ENCODE measurements at places on chromosomes 5 and 9.

DNA sequence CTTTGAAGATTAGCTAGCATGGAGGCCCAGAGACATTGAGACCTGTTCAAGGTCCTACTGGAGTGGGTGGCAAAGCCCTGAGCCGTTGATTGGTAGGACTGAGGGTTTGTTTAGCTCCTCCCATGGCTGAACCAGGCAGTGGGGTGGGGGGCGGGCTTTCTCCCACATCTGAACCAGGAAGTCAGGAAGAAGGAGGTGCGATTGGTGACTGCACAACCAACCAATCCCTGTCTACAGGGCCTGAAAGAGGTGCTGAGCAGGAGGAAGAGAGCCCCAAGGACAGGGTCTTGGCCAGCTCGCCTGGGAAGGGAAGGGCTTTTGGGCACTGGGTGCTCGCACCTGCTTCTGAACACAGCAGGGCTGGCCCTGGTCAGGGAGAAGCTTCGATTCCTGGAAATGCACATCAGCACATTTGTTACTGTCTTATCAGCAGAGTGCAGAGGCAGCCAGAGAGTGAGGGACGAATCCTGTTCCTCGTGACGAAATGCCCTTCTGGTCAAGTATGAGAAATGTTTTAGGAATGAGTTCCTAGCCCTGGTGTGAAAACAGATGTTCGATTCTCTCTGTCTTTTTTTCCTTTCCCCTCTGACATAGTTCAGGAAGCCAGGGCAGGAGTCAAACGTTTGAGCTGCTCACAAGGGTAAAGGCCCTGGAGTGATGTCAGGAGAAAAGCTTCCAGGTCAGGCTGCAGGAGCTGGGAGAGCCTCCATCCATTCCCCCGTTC lies 294.8 kb upstream of the KLF4 start:
- no peak overlapping the region for H3K27ac ChIP-seq
- H3K4me3 ChIP-seq = no peak overlapping the region

DNA sequence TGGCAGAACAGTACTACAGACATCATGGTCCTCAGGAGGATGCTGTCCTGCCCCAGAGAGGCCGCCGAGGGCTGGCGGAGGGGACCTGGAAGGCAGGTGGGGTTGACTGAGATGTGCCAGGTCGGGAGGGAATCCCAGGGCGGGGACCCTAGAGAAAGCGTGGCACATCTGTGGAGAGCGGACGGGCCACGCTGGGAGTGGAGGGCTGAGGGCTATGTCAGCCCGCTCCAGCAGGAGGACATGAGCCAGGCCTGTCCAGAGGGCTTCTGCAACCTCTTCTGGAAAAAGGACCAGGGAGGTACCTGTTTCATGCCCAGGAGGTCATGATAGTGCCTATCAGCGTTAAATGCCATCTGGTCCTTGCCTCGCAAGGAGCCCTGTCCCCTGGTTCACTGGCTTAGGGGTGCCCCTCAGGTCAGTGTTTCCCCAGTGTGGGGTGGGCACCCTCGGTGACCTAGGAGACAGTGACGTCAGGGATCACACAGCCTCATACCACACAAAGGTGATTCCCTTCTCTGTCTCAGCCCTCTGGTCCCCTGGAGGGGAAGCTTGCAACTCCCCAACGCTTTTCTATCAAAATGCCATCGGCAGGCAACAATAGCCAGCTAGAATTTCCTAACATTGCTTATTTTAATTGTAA lies 103.6 kb upstream of the IER5L start:
- H3K36me3 ChIP-seq = no peaks in the 10 kb centered on the region
- H3K4me3 ChIP-seq = no peak overlapping the region
- no peaks in the 10 kb centered on the region for H3K27me3 ChIP-seq

- peaks cover 38% of the 10 kb centered on the region for H3K27me3 ChIP-seq
- no peaks in the 10 kb centered on the region for H3K36me3 ChIP-seq
- no peak overlapping the region for H3K27ac ChIP-seq
- DNase-seq = no peak
- 0 out of 2 replicates have a peak, but pooled peaks cover 1% of the 10 kb centered on the region for H3K4me1 ChIP-seq
Measured at GRCh38 chr9:97983589-97984187, 547 bp downstream of the ANP32B start.

DNA sequence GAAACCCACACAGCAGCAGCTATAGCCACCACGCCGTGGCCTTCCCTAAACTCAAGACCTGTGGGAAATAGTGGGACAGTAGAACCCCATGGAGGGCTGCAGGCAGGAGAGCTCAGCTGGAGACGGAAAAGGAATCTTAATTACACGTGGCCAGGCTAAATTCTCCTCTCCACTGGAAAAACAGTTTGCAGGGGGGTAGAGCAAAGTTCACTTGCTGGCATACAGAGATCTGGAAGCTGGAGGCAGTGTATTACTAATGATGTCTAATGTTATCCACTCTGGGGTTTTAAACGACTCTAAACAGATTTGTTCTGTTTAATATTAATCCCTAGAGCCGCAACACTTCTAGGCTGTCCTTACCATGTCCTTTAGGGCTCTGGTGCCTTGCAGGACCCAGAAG lies 257.1 kb downstream of the SAXO1 start:
- no peaks in the 10 kb centered on the region for H3K4me1 ChIP-seq
- no peaks in the 10 kb centered on the region for H3K36me3 ChIP-seq
- no peak overlapping the region for H3K27ac ChIP-seq
- H3K27me3 ChIP-seq = no peaks in the 10 kb centered on the region

DNA sequence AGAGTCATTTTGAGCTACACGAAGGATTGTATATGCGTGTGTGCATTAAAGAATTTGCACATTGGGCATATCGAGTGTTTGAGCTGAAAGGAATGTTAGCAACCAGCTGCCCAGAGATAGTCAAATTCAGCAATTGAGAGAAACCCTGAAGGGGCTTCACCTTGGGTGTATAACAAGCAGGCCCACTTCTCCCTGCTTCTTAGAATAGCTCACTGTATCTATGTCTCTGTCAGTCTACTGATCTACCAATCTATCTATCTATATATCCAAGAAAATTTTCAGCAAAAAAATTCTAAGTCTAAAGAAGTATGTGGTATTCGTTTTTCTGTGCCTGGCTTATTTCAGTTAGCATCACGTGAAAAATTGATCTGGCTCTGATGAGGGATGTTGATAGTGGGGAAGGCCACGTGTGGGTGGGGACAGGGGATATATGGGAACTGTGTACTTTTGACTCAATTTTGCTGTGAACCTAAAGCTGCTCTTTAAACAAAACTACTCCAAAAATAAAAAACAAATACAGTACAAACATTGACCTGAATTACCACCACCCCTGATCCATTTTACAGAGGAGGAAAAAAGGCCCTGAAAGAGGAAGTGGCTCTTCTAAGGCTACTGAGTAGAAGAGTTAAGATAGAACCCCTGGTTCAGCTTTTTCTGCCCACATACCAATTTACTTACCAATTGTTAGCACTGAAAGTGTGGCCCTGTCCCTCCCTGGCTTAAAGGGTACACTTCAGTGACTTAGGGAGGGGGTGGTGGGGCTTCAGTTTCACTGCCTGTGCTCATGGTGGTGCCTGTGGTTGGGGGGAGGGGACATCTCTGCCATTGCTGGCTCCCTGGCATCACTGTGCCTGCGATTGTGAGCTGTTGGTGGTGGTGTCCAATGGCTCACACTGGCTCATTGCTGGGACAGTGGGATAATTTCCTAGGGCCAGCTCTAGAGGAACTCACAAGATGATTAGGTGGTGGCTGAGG lies 141.8 kb downstream of the DOCK2 start:
- no peak overlapping the region for H3K4me3 ChIP-seq
- H3K36me3 ChIP-seq = no peaks in the 10 kb centered on the region
- no peak overlapping the region for H3K27ac ChIP-seq
- no peaks in the 10 kb centered on the region for H3K27me3 ChIP-seq
